ENCODE measurements at places on chromosomes 11 and 22.

DNA sequence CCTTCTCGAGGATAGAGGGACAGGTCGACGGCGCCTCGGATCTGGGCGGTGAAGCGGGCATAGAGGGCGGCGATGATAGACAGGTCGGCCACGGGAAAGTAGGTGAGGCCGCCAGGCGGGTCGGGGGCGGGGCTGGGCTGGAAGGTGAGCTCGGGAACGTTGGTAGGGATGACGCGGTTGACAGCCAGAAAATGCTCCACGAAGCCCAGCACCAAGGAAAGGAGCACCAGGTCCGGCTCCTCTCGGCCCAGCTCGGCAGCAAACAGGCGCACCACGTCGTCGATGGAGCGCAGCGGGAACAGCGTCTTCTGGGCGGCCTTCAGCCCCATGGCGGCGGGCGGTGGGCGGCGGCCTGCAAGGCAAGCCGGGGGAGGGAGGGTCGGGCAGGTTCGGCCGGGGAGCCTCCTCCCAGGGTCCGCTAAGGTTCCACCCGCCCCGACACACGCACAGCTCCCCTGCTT is 540 bp downstream of the MEN1 start:
- peak; percentile 58 for DNase-seq

DNA sequence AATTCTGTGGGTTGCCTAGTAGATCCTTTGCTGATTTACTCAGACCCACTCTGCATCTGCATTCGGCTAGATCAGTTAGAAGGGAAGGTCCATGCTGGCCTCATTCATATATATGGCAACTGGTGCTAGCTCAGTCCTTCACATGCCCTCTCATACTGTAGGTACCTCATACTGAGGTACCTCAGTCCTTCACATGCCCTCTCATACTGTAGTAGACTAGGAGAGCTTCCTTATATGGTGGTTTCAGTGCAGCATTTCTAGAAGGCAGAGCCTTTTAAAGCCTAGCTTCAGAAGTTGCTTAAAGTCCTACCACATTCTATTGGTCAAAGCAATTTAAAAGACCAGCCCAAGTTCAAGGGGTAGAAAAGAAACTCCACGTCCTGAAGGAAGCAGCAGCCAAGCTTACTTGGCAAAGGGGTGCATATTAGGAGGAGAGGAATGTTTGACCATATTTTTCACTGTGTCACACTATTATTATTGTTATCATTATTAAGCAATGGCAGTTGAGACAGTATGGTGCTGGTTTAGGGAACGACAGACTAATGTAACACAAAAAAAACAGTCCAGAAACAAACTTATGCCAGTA is 356.4 kb downstream of the DYNC2H1 start:
- no peak for DNase-seq

GRCh38 chr11:68099474-68100405 is 21.4 kb downstream of the CHKA start:
- DNase-seq, result peak; percentile 48

DNA sequence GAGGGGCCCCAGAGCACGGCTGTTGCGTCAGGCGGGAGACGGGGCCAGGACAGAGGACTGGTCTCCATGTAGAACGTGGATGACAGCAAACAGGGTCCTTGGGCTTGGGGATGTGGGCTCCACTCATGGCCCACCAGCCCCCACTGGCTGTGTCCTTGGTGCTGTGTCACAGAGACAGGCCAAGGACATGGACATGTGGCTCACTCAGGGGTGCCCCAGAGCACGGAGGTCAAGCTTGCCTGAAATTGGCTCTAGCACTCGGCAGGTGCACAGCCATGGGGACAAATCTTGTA is 14.4 kb downstream of the FADS2 start:
- no peak for DNase-seq

DNA sequence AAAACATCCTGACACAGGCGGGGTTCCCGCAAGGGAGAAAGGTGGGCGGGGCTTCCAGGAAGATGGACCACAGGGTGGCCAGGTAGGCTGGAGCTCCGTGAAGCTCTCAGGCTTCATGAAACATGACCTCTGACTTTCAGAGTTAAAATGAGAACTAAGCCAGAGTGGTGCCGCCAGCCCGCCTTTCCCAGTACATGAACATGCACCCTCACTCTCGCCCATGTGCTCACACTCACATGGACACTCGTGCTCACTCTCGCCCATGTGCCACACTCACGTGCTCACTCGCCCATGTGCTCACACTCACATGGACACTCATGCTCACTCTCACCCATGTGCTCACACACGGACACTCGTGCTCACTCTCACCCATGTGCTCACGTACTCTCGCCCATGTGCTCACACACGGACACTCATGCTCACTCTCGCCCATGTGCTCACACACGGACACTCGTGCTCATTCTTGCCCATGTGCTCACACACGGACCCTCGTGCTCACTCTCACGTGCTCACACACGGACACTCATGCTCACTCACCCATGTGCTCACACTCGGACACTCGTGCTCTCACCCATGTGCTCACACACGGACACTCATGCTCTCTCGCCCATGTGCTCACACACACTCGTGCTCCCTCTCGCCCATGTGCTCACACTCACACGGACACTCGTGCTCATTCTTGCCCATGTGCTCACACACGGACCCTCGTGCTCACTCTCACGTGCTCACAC is 10.0 kb downstream of the RNH1 start:
- DNase-seq, result no peak

DNA sequence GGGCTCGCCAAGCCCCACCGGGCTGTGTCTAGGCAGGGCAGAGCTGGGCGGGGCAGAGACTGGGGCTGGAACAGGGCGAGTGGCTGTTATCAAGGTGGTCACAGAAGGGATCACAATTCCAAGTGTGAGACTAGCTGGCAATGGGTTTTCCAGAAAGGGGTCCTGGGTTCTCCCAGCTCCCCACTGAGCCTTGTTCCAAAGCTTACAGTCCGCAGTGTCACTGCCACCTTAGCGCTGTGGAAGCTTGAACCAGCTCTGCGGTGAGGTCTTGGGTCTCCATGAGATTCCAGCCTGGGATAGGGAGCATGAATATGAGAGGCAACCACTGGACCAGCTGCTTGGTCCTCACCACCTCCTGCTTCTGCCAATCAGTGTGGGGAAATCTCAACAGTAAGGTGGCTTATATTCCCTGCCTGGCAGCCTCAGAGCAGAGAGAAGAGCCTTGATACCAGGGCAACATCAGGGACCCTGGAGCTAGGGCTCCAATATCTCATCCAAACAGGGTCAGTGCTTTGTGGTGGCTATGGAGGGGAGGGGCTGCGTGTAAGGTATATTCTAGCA is 831 bp downstream of the CD44 start:
- no peak for DNase-seq

- DNase-seq, result no peak
Observed at GRCh38 chr11:133810766-133811165, 34.5 kb downstream of the SPATA19 start.

GRCh38 chr11:66728693-66729385 is at the start of gene SPTBN2:
Gene SPTBN2, minus strand, starts transcription at chr11:66729216. Its CDS starts 7,976 bp downstream, at chr11:66721240.
- no peak for DNase-seq

DNA sequence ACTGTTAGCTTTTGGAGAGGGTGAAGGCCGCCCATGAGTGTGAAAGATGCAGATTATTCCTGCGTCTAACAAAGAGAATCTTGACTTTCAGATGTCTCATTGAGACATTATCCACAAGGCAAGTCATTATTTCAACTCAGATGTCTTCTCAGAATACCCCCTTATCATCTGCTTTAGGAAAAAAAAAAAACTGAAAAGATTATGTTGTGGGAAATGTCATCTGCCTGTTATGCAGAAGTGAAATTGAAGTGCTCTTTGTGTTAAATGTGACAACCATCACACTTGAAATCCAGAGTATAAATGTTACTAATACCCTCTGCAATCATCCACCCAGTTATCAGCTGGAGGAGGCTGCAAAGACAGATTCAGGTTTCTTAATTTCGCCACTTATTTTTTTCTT is 239.6 kb downstream of the LARGE1 start:
- no peak for DNase-seq

- no peak for DNase-seq
Observed at GRCh38 chr11:106449763-106450162, 372.3 kb downstream of the AASDHPPT start.

- DNase-seq, result peak; percentile 68
Observed at GRCh38 chr22:35128637-35129036, 62.7 kb downstream of the ISX start.

DNA sequence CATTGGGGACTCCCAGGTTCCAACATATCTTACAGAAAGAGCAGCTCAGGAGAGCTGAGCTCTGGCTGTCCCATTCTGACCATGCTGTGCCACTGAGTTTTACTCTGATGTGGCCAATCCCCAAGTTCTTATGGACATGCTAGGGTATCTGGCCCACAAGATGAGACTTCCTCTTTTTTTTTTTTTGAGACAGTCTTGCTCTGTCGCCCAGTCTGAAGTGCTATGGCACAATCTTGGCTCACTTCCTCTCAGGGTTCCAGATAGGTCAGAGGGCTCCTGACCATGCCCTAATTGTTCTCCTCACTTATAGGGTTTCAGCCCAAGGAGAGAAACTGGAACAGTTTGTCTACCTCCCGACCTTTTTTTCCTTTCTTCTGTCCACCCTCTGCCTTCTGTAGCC is 152.3 kb upstream of the CCDC90B start:
- DNase-seq, result no peak

GRCh38 chr11:77244277-77245027 is 57.0 kb downstream of the GDPD4 start:
- DNase-seq, result no peak

DNA sequence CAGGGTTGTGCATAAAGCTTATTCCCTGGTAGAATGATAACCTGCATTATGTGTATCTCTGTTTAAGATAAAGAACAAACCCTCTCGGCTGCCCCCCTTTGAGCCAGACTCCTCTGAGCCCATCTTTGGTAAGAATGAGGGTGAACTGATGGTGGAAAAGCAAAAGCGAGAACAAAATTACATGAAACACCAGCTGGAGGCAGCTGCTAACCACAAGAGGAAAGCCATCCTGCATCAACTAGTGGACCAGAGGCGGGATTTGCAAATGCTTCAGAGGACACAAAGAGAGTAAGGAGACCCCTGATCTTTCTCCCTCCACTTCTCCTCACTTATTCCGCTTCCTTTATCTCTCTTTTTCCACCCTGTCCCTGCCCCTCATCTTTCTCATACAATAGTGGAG is 40.3 kb downstream of the CCDC81 start:
- DNase-seq, result no peak

Data from GM13976 (cell line).